ENCODE measurements at places on chromosomes 1 and 21.

GRCh38 chr1:17119076-17119772 is at the start of gene PADI2:
TSS of gene PADI2 (minus strand) at chr1:17119451. CDS start at chr1:17119371, 80 bp downstream.
- DNase-seq = peak; percentile 39

DNA sequence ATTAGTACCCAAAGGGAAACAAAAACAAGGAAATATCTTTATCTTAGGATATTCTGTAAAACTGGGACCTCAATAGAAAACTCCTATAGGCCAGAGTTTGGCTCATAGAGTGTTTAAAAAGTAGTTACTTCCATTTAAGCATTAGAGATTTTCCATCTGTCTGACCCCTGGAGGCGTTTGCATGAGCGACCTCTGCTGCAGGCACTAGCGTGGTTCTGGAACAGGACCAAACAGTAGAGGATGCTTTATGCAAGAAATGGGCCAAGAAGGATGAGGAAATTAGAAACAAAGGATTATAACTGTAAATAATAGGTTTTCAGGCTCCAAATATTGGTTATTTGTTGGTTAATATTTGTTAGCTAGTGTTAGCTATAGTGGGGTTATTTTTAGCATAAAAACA is 5.7 kb downstream of the ZBTB40 start:
- DNase-seq = no peak

DNA sequence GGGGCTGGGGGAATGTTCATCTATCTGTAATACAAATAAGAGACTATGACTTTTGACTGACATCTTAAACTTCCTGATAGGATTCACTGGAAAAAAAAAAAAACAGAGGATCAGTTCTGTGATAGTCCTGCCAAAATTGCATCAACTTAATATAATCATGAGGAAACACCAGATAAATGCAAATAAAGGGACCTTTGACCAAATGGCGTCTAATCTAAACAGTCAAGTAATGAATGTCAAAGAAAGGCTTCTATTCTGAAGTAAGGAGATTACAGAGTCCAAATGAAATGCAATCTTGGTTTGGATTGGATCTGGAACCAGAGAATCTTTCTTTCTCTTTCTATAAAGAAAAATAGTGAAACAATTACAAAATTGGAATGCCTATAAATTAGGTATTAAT is 513.4 kb downstream of the KCNT2 start:
- DNase-seq = no peak

DNA sequence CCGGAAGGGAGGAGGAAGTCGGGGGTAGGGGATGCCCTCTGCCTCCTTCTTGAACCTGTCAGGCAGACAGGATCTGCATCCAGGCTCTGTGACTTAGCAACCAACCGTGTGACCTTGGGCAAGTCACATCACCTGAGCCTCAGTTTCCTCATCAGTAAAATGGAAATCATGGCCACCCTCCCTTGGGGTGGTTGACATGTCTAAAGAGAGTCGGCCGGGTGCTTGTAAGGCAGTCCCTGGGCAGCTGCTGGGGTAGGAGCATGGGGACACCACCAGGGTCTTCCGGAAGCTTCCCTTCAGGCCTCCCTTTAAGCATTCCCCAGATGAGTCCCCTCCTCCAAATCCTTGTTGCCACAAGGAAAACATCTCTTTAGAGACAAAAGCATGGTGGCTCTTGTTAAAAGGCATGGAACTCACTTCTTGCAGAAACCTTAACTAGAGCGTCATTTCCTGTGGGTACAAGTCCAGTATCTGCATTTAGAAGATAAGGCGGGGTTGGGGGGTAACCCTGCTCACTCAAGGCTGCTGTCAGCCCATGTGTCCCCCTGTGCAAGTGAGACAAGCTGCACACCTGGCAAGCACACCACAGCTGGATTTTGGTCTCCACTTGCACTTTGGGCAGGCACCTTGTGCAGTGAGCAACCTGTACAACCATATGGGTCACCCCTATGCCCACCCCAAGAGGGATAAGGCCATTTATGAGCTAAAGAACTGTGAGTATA is 10.4 kb downstream of the CLCNKB start:
- no peak for DNase-seq

GRCh38 chr1:180945151-180945550 is 32.5 kb downstream of the KIAA1614 start:
- DNase-seq = no peak

- no peak for DNase-seq
Measured at GRCh38 chr1:58258082-58258481, 288.4 kb downstream of the OMA1 start.

DNA sequence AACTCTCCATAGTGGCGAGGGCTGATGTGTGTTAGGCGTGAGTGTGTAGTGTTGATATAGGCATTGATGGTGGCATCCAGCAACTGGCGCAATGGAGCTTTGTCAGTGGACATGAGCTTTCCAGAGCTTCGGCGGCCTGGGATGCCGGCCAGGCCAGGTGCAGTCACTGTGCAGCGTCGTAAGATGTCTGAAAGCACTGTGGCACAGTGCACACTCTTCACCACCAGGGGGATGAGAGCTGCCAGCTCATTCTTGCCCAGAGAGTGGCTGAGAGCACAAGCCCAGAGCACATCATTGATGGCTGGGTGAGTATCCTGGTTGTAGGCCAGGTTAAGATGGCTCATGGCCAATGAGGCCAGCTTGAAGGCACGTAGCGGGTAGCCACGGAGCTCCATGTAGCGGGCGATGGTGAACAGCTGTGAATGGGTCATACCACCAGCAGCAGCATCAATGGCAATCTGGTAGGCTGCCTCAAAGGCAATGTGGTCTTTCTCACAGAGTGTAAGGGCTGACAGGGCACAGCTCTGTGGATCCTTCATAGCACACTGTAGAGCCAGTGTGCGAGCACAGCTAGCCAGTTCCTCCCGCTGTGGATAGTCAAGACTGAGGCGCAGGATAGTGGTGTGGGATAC is 6.7 kb downstream of the UROD start:
- peak; percentile 42 for DNase-seq

DNA sequence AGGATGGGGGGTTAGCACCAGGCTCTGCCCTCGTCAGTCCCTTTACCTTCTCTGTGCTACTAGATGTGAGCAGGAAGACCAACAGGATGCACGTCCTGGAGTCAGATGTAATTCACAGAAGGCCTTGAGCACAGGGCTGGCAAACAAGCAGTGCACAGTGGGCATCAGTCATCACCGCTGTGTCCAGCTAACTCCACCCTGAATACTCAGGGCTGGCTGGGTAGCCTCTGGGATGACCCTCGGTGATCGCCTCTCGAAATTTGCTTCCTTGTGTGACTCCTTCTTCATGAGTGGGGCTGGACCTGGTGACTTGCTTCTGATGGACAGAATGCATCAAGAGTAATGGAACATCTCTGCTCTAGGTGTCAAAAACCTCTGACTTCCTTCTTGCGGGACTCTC is 92.2 kb upstream of the TMPRSS2 start:
- DNase-seq = no peak

DNA sequence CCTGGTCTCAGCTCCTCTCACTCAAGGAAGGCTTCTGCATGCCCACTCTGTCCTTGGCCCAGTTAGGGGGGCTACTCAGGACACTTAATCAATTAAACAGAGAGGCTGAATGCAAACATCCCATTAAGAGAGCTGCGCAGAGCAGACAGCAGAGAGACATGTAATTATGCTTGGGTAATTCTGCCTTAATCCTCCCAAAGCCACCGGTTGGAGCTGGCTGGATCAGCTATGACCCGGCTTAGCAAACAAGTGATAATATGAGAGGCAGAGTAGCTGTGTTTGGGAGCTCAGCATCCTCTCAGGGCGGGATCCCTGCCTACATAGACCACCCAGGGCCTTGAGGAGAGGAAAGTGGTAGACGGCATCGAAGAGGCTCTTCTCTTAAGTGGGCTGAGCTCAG is 183.2 kb downstream of the GRIK3 start:
- DNase-seq = no peak

DNA sequence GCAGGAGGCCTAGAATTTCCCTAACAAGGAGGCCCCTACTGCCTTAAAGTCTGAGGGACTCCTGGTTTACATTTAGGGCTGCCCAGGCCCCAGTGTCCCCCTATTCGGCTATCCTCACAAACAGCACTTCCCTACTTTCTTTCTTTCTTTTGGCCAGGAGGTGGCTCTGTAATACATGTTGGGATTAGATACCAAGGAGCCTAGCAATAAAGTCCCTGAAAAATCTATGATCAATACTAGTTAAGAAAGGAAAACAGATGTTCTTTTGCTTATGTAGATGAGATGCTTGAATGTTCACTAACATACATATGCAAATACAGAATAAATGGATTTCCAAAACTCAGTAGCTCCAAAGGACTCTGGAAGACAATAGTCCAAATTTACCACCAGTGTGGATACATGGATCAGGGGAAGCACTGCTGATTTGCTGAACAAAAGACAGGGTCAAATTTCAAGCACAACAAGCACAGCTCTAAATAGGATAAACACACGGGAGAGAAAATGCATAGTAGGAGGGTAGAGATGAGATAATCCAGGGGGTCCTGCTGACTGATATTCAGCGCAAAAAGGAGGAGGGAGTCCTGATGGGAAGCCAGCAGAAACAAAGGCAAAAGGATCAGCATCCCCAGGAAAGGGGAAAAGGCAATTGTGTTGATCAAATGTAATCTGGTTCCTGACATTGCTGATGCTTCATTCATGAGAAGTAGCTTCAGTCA is 240.0 kb downstream of the NUF2 start:
- DNase-seq = peak; percentile 29
